ENCODE measurements at places on chromosomes 5 and 9.

DNA sequence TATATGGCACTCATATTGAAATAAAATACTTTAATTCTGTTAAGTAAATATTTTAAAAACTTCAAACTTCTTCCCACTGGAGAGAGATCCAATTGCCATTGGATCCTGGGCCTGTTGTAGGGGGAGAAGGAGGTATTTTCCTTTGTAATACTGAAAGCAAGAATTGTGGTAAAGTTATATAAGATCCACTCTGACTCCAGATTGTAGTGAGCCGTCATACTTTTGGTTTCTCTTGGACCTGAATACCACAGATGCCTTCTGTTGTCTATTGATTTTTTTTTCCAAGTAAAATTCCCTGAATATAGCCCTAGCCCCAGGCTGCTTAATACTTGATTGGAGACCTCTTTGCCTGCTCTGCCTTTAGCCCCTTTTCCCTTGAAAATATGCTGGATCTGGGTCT is 86.9 kb downstream of the ATG10 start:
- DNase-seq, result no peak

- DNase-seq, result no peak
Observed at GRCh38 chr9:118418887-118419565, 714.8 kb downstream of the TLR4 start.

GRCh38 chr5:68795190-68795589 is 298.6 kb upstream of the SLC30A5 start:
- no peak for DNase-seq

GRCh38 chr5:140153905-140154304 is 21.1 kb upstream of the CYSTM1 start:
- no peak for DNase-seq

DNA sequence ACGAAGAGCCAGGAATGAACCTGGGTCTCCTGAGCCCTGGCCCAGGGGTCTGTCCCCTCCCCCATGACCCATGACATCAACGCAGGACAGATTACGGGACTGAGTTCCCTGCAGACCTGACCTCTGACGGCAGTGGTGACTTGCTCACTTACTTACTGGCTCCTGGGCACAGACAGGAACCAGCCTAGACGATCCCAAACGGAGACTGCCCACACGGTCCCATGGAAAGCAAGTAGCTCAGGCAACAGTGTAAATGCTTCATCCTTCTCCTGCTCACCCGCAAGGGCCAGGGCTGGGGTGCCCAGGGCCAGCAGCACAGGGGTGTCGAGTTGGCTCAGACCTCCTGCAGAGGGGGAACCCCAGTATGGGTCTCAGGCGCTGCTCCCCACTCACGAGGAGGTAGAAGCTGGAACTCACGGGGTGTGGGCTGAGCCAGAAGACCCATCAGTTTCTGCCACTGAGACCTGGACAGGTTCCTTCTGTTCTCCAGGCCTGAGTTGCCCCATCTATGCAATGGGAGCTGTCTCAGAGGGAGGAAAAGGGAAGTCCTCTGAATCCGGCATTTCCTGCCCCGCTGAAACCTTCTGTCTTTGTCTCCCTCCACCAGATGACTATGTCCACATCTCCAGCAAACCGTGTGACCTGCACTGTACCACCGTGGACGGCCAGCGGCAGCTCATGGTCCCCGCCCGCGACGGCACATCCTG is 5.6 kb downstream of the ADAMTSL2 start:
- DNase-seq, result no peak

DNA sequence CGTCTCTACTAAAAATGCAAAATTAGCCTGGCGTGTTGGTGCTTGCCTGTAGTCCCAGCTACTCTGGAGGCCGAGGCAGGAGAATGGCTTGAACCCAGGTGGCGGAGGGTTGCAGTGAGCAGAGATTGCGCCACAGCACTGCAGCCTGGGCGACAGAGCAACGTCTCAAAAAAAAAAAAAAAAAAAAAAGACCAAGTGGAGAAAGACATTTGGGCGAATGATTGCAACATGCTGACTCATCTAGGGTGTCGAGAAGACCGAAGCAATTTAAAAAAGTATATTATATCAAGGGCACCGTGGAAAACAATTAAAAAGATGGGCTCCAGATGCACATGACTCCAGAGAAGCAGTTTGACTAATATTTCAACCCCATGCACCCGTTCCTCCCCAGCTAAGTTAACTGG is 9.2 kb downstream of the KLF4 start:
- DNase-seq, result no peak

- no peak for DNase-seq
Observed at GRCh38 chr5:21419383-21419782, 1431.4 kb upstream of the CDH18 start.
